Gastrocnemius medialis (tissue), 4 donors: ENCODE measurements at places on chromosomes 11 and 22. TPM values are rescaled to one million over a fixed set of nuclear protein-coding genes. Genes with fewer than 3 reads are reported as not detected.

GRCh38 chr11:108246308-108246707, 23.4 kb downstream of the ATM start:
- H3K27me3 ChIP-seq: no peaks in the 10 kb centered on the region
- no peak for DNase-seq
- no peak overlapping the region for H3K4me3 ChIP-seq
- H3K4me1 ChIP-seq: no peaks in the 10 kb centered on the region
- peaks cover 26% of the 10 kb centered on the region for H3K36me3 ChIP-seq
- no peak overlapping the region for H3K27ac ChIP-seq

DNA sequence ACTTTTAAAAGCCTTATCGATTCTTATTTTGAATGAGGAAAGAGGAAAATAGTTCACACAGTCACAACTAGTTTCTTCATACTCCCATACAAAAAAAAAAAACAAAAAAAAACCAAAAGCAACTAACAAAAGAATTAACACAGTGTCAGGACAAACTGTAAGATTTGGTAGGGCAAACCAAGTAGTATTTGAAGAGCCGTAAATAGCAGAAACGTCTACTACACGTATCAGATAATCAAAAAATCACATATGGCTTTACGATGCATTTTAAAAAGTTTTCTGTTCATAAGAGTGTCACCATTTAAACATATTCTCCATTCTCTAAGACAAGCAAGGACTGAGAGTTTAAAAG, 2.3 kb downstream of the PICALM start:
- no peaks in the 10 kb centered on the region for H3K36me3 ChIP-seq
- H3K27me3 ChIP-seq: no peaks in the 10 kb centered on the region
- peaks cover 51% of the 10 kb centered on the region for H3K4me1 ChIP-seq

DNA sequence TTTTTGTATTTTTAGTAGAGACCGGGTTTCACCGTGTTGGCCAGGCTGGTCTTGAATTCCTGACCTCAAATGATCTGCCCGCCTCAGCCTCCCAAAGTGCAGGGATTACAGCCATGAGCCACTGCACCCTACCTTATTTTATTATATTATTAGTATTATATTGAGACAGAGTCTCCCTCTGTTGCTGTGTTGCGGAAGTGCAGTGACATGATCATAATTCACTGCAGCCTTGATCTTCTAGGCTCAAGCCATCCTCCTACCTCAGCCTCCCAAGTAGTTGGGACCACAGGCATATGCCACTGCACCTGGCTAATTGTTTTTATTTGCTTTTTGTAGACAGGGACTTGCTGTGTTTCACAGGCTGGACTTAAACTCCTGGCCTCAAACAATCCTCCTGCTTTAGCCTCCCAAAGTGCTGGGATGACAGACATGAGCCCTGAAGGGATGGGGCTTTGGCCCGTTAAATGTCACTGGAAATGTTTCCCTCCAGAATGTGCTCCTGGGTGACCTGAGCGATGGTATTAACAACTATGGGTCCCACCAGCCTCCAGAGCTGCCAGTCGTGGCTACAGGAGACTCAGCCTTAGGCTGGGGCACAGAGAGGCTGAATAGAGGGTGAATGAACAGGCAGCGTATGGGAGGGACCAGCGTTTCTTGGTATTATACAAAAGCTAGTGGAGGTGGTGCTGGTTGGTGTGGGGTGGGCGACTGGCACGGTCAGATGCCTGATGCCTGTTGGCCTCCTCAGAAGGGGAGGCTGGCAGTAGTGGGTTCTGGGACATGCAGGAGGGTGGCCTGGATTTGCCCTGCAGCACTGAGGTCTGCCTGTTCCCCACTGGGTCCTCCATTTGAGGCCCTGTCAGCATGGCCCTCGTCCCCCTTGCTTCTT, 7.3 kb downstream of the TANGO2 start:
- no peak overlapping the region for H3K4me3 ChIP-seq
- H3K27ac ChIP-seq: no peak overlapping the region
- peaks cover 21% of the 10 kb centered on the region for H3K4me1 ChIP-seq
- no peaks in the 10 kb centered on the region for H3K27me3 ChIP-seq

DNA sequence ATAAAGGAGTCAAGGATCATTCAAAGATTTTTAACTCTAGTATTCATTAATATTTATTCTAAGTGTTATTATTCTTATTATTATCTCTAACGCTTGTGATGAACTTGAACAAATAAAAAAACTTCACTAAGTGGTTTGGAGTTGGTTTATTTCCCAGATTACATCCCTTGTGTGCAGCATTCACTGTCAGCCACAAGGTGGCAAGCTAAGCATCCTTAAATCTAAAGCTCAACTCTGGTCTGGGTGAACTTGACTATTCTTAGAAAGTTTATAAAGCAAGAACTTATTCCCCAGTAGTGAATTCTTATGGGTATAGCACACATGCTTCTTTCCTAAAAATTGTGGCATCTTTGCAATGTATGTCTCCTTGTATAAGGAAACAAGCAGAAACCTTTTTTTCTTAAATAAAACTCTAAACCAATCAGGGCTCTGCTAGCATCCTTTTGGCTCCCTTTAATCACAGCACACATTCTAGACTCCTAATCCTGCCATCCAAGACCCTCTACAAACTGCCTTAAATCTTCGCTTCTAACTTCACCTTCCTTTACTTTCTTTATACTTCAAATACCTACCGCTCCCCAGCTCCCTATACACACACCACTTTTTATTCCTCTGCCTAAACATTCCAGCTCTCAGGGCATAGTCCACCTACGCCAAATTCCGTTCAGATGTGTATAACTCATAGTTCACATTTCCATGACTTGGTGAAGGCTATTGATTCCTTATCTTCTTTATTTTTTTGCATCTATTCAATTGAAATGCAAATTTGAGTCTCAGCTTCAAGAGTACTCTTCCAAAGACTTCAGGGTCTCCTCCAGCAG, 1068.8 kb downstream of the DLG2 start:
- no peaks in the 10 kb centered on the region for H3K4me1 ChIP-seq
- DNase-seq: peak; percentile 14
- no peaks in the 10 kb centered on the region for H3K36me3 ChIP-seq
- no peaks in the 10 kb centered on the region for H3K27me3 ChIP-seq

GRCh38 chr22:32204856-32205722, at the start of gene RFPL2:
Gene RFPL2, minus strand, starts transcription at chr22:32205073. Its CDS starts 2,622 bp downstream, at chr22:32202451.
- H3K27me3 ChIP-seq: peaks cover 19% of the 10 kb centered on the region
- H3K4me3 ChIP-seq: no peak within 1 kb of the TSS
- no peak within 1 kb of the TSS for H3K27ac ChIP-seq

DNA sequence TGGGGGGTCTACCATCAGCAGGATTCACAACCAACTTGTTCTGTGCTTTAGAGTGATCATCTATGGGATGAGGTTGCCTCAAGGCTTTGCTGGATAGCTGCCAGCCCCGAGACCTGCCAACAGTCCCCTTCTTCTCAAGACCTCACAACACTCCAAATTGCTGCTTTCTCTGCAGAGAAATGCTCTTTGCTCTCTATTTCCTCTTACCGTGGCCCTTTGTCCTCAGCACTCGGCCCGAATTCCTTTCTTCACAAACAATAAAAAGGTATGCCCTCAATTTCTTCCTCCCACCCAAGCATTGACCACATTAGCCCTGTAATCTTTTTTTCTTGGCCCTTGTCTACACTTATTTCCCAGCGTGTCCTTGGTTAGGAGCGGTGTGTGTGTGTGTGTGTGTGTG, 147.4 kb upstream of the SNX19 start:
- no peaks in the 10 kb centered on the region for H3K36me3 ChIP-seq
- no peak overlapping the region for H3K4me3 ChIP-seq

GRCh38 chr11:67502328-67502979, 2.7 kb downstream of the PITPNM1 start:
- no peak for DNase-seq
- no peak overlapping the region for H3K27ac ChIP-seq
- peaks cover 13% of the 10 kb centered on the region for H3K27me3 ChIP-seq

- H3K27me3 ChIP-seq: peaks cover 5% of the 10 kb centered on the region
- H3K27ac ChIP-seq: no peak overlapping the region
- no peak overlapping the region for H3K4me3 ChIP-seq
- H3K36me3 ChIP-seq: no peaks in the 10 kb centered on the region
- H3K4me1 ChIP-seq: no peaks in the 10 kb centered on the region
- DNase-seq: no peak
Measured at GRCh38 chr11:44835938-44836337, 109.2 kb downstream of the TSPAN18 start.

DNA sequence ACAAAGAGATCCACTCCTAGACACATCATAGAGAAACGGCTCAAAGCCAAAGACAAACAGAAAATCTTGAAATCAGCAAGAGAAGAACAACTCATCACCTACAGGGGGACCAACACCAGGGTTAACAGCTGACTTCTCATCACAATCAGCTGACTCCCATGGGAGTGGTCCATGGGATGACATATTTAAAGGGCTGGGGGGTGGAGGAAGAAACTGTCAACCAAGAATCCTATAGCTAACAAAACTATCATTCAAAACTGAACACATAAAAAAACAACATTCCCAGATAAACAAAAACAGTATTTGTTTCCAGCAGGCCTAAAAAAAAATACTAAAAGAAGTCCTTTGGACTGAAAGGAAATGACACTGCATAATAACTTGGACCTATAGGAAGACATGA, 86.7 kb downstream of the APOL5 start:
- no peak overlapping the region for H3K27ac ChIP-seq
- H3K4me3 ChIP-seq: no peak overlapping the region
- H3K36me3 ChIP-seq: peaks cover 9% of the 10 kb centered on the region
- H3K4me1 ChIP-seq: peaks cover 47% of the 10 kb centered on the region
- DNase-seq: no peak
- H3K27me3 ChIP-seq: no peaks in the 10 kb centered on the region

DNA sequence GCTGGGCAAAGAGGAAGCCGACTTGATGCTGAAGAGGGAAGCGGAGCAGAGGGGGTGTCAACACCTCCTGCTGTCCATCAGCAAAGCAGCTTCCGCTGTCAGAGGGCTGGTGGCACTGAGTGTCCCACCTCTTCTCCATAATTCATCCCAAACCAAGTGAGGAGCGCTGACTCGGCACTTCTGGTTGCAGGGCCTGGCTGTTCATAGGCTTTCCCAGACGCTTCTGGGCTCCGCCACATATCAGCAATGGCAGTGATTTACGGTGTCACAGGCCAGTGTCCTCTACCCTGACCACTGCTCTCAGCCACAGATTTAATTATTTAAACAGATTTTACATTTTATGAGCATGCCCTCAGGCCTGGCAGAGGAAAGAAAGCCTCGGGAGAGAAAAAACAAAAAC, 70.1 kb upstream of the TENM4 start:
- H3K4me1 ChIP-seq: no peaks in the 10 kb centered on the region
- no peaks in the 10 kb centered on the region for H3K27me3 ChIP-seq
- H3K4me3 ChIP-seq: no peak overlapping the region
- no peak for DNase-seq
- H3K36me3 ChIP-seq: no peaks in the 10 kb centered on the region

DNA sequence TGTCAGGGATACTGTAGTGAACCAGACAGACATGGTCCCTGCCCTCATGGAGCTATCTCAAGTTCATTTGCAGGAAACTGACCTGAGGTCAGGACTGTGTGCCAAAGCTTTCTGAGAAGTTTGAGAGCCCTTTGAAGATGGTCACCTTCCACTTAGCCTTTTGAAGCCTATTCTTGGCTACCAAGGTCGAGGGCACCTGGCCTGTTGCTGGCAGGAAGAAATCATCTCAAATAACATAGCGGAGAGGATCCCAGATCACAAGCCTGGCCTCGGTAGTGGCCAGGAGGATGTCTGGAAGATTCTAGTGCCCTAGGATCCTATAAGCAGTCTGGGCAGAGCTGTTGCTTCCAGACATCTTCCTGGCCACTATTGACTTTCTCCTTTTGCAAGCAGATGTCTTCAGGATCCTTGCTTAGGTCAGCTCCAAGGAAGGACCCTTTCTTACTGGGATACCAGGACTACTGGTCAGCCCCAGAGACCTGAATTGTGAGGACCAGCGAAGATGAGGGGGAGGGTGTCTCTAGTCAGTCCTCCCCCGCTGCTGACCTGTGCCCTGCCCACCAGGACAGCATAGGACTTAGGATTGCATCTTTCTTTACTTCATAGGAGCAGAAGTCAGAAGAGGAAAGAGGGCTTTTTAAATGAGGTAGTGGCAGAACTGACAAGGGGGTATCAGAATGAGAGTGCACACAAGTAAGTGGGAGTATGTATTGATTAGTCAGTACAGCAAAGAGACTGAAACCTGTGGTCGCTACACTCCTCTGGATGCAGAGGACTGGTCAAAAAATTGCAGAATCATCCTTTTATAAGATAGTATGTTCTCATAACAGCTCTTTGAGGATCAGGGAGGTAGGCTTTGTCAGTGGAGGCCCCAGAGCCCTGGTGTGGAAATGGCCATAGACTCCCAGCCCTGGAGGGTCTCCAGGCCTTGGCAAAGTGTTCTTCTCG, 94.8 kb downstream of the TEAD1 start:
- H3K27ac ChIP-seq: peak overlapping the region; percentile 78
- DNase-seq: peak; percentile 77
- H3K4me1 ChIP-seq: peaks cover 97% of the 10 kb centered on the region
- H3K27me3 ChIP-seq: no peaks in the 10 kb centered on the region
- H3K36me3 ChIP-seq: no peaks in the 10 kb centered on the region
- H3K4me3 ChIP-seq: no peak overlapping the region

DNA sequence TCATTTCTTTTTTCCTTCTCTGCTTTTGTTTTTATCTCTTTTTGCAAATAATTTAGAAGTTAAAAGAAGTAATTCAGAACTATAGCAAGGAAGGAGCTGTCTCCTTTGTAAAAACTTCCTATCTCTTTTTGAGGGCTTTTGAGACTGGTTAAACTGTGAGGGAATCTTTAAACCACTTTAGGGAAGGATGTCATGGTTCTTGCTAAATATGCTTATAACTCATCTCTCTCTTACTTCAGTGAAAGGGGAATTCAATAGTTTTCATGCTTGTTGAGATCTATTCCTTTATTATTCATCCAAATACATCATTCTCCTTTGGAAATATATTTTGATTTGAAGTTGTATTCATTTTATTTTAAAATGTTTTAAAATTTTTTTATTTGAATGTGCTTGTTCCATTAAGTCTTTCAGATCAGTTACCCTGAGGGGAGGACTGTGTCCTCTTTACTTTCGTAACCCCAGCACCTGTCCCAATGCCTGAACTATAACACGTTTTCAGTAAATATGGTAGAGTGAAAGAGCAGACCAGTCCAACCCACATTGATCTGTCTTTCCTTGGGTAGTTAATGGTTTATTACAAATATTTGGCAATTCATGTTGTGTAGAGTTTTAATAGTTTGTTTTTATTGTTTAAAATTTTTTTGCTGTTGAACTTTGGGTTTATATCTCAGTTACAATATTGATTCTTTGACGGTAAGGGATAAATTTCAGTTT, 27.5 kb downstream of the AMOTL1 start:
- H3K4me3 ChIP-seq: peak overlapping the region; percentile 34
- H3K27ac ChIP-seq: peak overlapping the region; percentile 91
- DNase-seq: no peak
- no peaks in the 10 kb centered on the region for H3K27me3 ChIP-seq

DNA sequence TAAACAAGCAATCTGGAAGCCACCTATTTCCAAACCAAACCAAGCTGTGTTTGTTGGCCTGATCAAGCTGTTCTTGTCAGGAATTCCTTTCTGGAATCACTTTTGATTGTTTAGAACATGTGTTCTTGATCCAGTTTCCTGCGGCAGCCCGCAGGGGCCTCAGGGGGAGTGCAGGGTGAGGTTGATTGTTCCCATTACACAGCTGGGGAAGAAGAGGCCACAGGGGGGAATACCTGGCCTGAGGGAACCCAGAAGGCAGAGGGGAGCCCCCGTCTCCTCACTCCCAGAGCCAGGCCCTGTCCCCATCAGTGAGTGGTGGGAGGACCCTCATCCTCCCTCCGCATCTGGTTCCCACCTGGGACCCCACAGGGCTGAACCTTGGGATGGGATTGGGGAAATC, 4.2 kb downstream of the MRGPRD start:
- no peaks in the 10 kb centered on the region for H3K27me3 ChIP-seq
- H3K27ac ChIP-seq: no peak overlapping the region
- peaks cover 14% of the 10 kb centered on the region for H3K4me1 ChIP-seq

Gene APOBEC3C
- total RNA-seq: 1.4 TPM

Gene CD248
- total RNA-seq: 2.8 TPM

Gene HPS4
- 13.9 TPM for total RNA-seq
